Suprapubic skin (tissue), 4 donors: ENCODE measurements at places on chromosomes 3 and 15.
A peak's percentile ranks its signal among the peaks of the same experiment; 100 is the strongest.

- no peak overlapping the region for H3K27ac ChIP-seq
- DNase-seq = no peak
Observed at GRCh38 chr3:52839268-52839575, 4.4 kb upstream of the MUSTN1 start.

GRCh38 chr15:49169880-49170597 is at the start of gene GALK2:
Gene GALK2, plus strand, starts transcription at chr15:49170247. Its CDS starts 76 bp downstream, at chr15:49170323.
- DNase-seq = peak; percentile 92
- no peaks in the 10 kb centered on the region for H3K27me3 ChIP-seq
- peak within 1 kb of the TSS; percentile 90 for H3K27ac ChIP-seq
- H3K4me3 ChIP-seq = peak within 1 kb of the TSS; percentile 57
- H3K4me1 ChIP-seq = peaks cover 13% of the 10 kb centered on the region
- no peaks in the 10 kb centered on the region for H3K36me3 ChIP-seq

- no peaks in the 10 kb centered on the region for H3K4me1 ChIP-seq
- no peaks in the 10 kb centered on the region for H3K36me3 ChIP-seq
- no peaks in the 10 kb centered on the region for H3K27me3 ChIP-seq
- no peak overlapping the region for H3K4me3 ChIP-seq
- no peak for DNase-seq
Observed at GRCh38 chr3:117963858-117964257, 1070.8 kb downstream of the IGSF11 start.

DNA sequence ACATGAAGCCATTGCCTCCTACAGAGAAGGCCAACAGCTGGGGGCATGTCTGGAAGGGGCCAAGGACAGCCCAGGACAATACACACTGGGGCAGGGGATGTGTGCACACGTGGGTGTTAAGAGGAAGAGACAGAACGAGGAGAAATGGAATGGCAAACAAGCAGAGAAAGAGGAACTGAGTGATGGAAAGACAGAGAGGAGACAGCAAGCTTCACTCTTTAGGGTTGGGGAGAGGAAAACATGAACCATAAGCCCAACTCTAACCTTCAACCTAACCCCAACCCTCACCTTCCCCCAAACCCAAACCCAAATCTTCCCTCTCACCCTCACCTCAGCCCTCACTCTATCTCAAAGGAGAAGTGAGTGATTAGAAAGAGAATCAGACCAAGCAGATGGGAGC is 11.9 kb upstream of the PARL start:
- no peak overlapping the region for H3K27ac ChIP-seq
- no peak for DNase-seq
- H3K4me3 ChIP-seq = no peak overlapping the region
- H3K27me3 ChIP-seq = peaks cover 7% of the 10 kb centered on the region

GRCh38 chr15:70528816-70529215 is 234.5 kb downstream of the UACA start:
- no peak overlapping the region for H3K27ac ChIP-seq
- no peak for DNase-seq
- peaks cover 14% of the 10 kb centered on the region for H3K4me1 ChIP-seq
- H3K36me3 ChIP-seq = no peaks in the 10 kb centered on the region
- H3K4me3 ChIP-seq = no peak overlapping the region

DNA sequence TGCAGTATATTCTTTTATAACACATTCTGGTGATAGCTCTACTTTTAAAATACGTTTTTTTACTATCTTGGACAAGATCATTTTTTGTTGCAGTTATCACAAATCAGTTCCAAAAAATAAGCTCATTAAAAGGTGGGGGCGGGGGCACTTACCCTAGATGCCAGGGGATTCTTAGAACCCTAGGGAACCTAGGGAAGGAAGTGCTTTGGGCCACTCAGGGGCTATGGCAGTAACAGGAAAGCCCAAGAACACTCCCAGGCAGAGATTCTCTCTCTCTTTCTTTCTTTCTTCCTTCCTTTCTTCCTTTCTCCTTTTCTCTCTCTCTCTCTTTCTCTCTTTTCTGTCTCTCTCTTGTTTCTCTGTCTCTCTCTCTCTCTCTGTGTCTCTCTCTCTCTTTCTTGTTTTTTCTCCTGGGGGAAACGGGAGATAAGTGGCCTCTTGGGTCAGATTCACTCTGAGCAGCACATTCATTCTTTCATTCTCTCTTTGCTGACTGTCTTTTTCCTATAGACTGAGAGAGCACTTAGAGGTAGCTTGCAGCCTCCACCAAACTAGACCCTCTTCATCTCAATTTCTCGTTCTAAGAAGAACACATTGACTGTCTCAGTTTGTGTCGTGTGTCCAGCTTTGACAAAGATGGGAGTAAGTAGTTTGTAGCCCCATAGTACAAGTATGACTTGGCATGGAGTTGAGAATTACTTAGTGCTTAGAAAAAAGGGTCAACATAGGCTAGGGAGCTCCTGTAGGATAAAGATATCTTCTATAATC is 16.6 kb downstream of the SCAANT1 start:
- no peak overlapping the region for H3K27ac ChIP-seq
- DNase-seq = no peak
- peaks cover 10% of the 10 kb centered on the region for H3K36me3 ChIP-seq
- H3K4me3 ChIP-seq = no peak overlapping the region

DNA sequence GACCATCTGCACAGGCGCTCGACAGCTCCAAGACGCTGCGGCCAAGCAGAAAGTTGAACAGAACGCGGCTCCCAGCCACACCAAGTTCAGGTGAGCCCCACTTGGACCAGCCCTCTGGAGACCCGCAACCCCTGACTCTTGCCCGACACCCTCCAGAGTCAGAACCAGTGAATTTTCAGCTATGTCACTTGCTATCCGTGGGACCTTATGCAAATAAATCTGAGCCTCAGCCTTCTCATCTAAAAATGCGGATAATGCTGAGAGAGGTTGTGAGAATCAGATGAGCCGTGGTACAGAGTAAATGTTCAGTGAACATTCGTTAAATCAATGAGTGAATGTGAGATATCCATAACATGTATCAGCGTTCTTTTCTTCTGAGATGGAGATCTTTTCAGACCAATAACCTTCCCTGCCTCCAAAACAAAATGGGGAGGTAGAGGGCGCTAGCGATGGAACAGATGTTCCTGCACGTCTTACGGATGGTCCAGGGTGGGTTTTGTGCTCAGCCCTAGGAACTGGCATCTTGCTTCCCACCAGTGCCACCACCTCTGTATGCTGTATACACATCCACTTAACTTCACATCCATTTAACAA is 524 bp downstream of the MRPS11 start:
- H3K4me3 ChIP-seq = peak overlapping the region; percentile 95
- peaks cover 23% of the 10 kb centered on the region for H3K4me1 ChIP-seq
- DNase-seq = no peak
- peaks cover 29% of the 10 kb centered on the region for H3K36me3 ChIP-seq

DNA sequence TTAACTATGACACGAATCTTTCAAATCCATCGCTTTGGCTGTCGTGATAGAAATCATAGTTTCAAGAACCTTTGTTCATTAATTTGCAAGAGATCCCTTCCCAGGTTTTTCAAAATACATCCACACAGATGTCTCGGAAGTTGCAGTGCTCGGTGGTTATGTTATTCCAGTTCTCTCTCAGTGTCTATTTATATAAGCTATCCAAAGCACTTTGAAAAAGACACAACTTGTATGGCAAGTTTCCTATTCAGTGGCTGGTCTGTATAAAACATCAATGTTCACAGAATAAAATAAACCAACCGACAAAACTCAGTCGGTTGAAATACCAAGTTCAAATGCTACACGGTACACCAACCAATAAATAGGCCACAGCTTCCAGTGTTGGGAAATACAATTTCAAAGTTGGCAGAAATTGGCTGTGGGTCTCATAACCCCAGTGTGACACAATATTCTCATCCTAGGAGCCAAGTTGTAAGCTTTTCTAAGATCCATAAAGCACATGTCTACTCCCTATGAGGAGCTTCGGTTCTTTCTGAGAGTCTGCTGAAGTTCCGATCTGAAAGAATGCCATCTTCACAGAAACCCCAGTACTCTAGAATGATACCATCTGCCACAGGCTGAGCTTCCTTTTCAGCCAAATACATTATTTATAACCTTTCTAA is 23.7 kb downstream of the SATB1 start:
- no peak overlapping the region for H3K27ac ChIP-seq
- no peaks in the 10 kb centered on the region for H3K27me3 ChIP-seq
- no peaks in the 10 kb centered on the region for H3K36me3 ChIP-seq
- H3K4me1 ChIP-seq = no peaks in the 10 kb centered on the region
- H3K4me3 ChIP-seq = no peak overlapping the region

- no peaks in the 10 kb centered on the region for H3K27me3 ChIP-seq
Observed at GRCh38 chr3:171535133-171535532, 74.9 kb upstream of the TNIK start.

DNA sequence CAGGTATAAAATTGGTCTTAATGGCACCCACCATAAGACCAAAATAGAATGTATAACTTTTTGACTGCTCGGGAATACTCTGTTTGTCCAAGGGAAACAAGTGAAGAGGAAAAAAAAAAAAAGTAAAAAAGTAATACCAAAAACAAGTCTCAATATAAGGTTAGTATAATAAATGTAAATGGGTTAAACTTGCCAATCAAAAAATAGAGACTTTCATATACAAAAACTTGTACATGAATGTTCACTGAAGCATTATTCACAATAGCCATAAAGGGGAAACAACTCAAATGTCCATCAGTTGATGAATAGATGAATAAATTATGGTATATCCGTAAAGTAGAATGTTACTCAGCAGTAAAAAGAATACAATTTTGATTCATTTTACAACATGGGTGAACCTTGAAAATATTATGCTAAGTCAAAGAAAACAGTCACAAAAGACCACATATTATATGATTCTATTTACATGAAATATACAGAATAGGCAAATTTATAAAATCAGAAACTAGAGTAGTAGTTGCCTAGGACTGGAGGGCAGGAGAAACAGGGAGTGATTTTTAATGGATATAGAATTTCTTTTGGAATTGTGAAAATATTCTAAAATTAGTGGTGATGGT is 39.6 kb upstream of the FGD5 start:
- peaks cover 2% of the 10 kb centered on the region for H3K27me3 ChIP-seq
- H3K4me3 ChIP-seq = no peak overlapping the region
- H3K36me3 ChIP-seq = no peaks in the 10 kb centered on the region
- DNase-seq = no peak
- H3K27ac ChIP-seq = no peak overlapping the region

DNA sequence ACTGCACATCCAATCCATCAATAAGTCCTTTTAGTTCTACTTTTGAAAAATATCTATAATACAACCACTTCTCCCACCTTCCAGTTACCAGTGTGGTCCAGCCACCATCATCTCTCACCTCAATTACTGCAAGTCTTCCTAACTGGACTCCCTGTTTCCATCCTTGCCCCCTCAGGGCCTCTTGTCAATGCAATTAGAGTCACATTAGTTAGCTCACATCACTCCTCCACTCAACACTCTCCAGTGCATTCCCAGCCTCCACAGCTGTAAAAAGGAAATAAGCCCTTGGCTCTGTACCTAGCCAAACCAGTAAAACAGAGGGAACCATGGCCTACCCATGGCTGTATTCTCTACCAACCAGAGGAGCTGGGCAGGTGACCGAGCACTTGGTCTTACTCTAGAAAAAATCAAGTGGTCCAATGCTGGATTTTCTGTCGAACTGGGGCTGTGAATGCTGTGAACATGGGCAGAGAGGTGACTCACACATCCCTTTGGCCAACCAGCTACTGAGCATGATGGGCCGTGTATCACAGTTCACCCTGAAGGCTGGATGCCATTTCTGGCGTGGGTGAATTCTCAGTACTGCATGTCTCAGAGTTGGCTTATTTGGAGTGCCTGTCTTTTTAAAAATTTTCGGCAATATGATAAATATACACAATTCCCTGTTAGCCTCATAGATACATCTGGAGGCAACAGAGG is 62.5 kb upstream of the C15orf61 start:
- H3K27ac ChIP-seq = no peak overlapping the region
- peaks cover 4% of the 10 kb centered on the region for H3K36me3 ChIP-seq
- H3K4me1 ChIP-seq = peaks cover 4% of the 10 kb centered on the region
- no peak overlapping the region for H3K4me3 ChIP-seq

DNA sequence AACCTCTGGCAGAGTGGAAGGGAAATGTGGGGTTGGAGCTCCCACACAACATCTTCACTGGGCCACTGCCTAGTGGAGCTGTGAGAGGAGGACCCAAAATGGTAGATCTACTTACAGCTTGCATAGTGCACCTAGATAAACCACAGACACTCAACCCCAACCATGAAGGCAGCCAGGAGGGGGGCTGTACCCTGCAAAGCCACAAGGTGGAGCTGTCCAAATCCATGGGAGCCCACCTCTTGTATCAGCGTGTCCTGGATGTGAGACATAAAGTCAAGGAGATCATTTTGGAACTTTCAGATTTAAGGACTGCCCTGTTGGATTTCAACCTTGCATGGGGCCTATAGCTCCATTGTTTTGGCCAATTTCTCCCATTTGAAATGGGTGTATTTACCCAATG is 20.9 kb downstream of the TP63 start:
- DNase-seq = no peak
- H3K4me1 ChIP-seq = no peaks in the 10 kb centered on the region
- no peaks in the 10 kb centered on the region for H3K36me3 ChIP-seq
- H3K27me3 ChIP-seq = no peaks in the 10 kb centered on the region
- no peak overlapping the region for H3K4me3 ChIP-seq

DNA sequence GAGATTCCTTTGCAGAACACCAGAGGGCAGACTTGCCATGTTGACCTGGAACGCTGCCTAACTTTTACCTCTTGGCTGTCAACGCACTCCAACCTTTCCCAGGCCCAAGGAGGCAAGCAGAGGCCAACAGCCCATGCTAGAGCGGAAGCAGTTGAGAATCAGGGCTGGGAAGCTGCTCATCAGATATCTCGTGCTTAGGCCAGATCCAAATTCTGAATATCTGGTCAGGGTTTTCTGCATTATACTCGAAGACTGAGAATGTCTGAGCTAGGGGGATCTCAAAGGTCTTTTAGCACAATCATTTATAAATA is 2.5 kb downstream of the XIRP1 start:
- peaks cover 14% of the 10 kb centered on the region for H3K4me1 ChIP-seq
- H3K36me3 ChIP-seq = no peaks in the 10 kb centered on the region
- DNase-seq = no peak
- no peak overlapping the region for H3K27ac ChIP-seq
- no peaks in the 10 kb centered on the region for H3K27me3 ChIP-seq

DNA sequence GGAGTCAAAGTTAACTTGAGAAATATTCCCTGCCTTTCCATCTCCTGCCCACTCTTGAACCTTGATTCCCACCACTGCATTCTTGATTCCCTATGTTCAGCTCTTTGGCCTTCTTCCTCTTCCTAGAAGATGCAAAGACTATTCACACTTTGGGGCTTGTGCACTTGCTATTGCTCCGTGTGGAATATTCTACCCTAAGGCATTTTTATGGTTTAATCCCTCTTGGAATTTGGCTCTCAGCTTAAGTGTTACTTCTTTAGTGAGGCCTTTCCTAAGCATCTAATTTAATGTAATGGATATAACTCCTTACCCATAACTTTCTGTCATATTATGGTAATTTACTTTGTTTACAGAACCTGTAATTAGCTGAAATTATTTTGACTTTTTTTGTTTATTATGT is 318.9 kb upstream of the COL8A1 start:
- no peak overlapping the region for H3K27ac ChIP-seq
- H3K27me3 ChIP-seq = no peaks in the 10 kb centered on the region
- no peak overlapping the region for H3K4me3 ChIP-seq
- H3K36me3 ChIP-seq = no peaks in the 10 kb centered on the region
- no peak for DNase-seq
- H3K4me1 ChIP-seq = peaks cover 1% of the 10 kb centered on the region
